T-helper 2 cell treated with Interferon-gamma antibody and Interleukin-4, amounts not matched to agents 100 ng/mL and 5 ng/mL, for 36 hours (primary cell): ENCODE measurements at places on chromosomes 3 and 15. TPM values are rescaled to one million over a fixed set of nuclear protein-coding genes. Genes with fewer than 3 reads are reported as not detected.

Gene CDAN1
- 21.7 and 27.6 TPM in 2 replicates for total RNA-seq

Gene CCDC13
- 0.45 TPM in 1 of 2 replicates, not detected in the other for total RNA-seq

Gene GOLGA6L10
- total RNA-seq = 0.32 and 0.84 TPM in 2 replicates

Gene UROC1
- not detected in 2 replicates for total RNA-seq

Gene CCDC191
- 3.0 TPM in 2 replicates for total RNA-seq

Gene HDDC3
- total RNA-seq = 28.3 and 31.6 TPM in 2 replicates

Gene ITPKA
- 0.91 and 0.93 TPM in 2 replicates for total RNA-seq

Gene SOX14
- not detected in 2 replicates for total RNA-seq

Gene MGLL
- 3.8 and 5.0 TPM in 2 replicates for total RNA-seq
